Activated T-helper 1 cell treated with anti-CD3 and anti-CD28 coated beads, Interleukin-2, amount 50 U/mL, for 16 hours (primary cell): ENCODE measurements at places on chromosomes 13 and 19.

DNA sequence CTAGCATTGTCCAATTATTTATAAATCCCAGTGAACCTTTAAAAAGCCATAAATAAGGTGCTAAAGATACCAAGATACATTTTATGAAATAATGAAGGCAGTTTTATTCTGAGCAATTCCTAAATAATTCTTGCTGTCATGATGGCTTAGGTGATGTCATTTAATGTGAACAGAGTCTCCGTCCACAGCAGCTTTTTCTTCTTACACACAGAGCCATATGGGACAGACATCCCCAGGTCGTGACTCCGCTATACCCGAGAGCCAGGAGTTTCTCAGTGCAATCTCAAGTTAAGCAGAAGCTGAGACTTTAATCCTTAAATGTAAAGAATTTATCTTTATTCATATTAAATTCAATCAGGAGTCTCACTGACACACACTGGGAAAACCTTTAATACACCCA, 29.7 kb downstream of the EFNB2 start:
- no peak for DNase-seq

GRCh38 chr19:18644196-18645034, 7.6 kb downstream of the KLHL26 start:
- no peak for DNase-seq

DNA sequence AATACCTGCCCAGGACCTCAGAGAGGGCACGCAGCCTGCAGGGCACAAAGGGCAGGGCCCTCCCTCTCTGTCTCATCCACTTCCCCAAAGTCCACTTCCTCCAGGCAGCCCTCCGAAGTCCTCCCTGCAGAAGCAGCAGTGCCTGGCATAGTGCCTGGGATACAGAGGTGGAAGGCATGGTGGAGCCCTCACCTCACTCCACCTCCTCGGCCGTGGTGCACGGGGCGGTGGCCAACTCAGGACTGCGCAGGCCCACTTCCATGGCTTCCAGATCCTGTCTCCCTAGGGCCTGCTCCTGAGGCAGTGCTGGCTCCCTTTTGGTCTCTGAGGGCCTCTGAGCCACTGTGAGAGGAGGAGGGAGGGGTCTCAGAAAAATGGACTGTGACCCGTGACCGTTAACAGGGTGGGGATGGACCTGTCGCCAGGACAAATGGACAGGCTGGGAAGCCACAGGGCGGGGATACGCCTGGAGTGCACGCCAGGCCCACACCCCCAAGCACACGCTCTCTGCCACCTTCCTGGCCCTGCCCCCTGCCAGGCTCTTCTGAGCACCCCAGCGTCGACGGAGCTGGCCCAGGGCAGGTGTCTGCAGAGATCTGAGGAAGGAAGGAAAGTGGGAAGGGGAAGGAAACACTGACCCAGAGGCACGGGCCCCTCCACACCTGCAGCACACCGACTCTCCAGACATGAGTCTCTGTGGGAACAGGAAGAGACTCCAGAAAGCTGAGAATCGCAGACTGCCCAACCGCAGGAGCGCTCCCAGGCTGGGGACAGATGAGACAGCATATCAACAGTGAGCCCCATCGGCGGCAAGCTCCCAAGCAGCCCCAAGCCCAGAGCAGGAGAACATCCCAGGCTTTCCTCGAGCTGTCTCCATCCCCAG, 8.4 kb downstream of the REXO1 start:
- DNase-seq: no peak

- DNase-seq: no peak
Measured at GRCh38 chr13:110929104-110929777, 14.4 kb upstream of the ANKRD10 start.

GRCh38 chr13:99806671-99807070, 164.9 kb downstream of the ZIC5 start:
- no peak for DNase-seq

DNA sequence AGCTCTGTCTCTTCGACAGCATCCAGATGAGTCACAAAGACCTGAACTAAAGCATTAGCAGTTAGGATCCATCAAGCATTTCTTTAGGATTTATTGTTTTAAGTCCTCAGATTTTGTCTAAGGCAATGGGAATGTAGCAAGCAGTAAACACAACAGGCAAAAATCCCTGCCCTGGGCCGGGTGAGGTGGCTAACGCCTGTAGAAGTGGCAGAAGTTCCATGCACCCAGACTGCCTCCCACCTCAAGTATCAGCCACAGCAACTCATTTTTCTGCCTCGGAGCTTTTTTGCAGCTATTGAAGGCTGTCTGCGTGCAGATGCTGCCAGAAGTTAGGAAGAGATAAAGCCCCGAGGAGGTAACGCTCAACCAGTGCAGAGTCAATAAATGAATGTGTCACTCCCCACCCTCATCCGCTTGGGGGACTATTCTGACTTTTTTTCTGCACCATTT, 47.1 kb upstream of the MRI1 start:
- no peak for DNase-seq

DNA sequence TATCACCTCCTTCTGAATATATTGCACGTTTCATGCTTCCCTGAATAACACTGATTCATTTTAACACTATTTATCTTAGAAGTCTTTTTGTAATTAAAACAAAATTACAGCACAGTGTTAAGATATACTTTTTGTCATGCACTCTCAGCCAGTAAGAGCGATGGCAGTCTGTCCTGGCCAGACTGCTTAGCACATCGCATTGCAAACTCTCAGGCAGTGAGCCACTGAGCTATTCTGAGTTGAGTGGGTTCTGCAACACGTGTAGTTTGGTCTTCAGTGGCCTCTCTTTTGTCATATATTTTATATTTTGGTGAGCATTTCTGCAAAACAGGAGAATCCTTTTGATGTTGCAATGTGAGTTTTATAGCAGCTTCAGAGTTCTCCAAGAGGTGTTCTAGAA, 332.1 kb downstream of the HS6ST3 start:
- DNase-seq: no peak
